Upper lobe of right lung (tissue), 1 donor: ENCODE measurements at places on chromosomes 12 and 14. TPM values are rescaled to one million over a fixed set of nuclear protein-coding genes. Genes with fewer than 3 reads are reported as not detected.

DNA sequence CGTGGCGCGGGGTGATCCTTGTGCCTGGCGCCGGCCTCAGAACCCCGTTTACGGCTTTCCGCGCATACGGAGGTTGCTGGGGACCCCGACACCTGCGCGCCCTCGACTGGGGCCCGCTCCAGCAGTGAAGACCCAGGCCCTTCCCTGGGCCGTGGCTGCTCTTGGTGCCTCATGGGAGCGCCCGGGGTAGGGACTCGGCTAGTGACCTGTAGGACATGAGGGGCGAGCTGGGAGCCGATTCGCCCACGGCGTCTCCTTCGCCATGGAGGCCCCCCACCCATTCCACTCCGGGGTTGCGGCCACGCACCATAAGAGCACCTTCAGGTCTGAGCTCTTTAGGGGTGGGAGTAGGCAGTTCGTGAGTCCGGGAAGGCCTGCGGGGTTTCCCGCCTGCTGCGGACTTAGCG, 14.2 kb upstream of the PAX9 start:
- DNase-seq = no peak

Gene TAS2R20
- 1.2 TPM for total RNA-seq

Gene C2CD5
- total RNA-seq = 38.0 TPM

DNA sequence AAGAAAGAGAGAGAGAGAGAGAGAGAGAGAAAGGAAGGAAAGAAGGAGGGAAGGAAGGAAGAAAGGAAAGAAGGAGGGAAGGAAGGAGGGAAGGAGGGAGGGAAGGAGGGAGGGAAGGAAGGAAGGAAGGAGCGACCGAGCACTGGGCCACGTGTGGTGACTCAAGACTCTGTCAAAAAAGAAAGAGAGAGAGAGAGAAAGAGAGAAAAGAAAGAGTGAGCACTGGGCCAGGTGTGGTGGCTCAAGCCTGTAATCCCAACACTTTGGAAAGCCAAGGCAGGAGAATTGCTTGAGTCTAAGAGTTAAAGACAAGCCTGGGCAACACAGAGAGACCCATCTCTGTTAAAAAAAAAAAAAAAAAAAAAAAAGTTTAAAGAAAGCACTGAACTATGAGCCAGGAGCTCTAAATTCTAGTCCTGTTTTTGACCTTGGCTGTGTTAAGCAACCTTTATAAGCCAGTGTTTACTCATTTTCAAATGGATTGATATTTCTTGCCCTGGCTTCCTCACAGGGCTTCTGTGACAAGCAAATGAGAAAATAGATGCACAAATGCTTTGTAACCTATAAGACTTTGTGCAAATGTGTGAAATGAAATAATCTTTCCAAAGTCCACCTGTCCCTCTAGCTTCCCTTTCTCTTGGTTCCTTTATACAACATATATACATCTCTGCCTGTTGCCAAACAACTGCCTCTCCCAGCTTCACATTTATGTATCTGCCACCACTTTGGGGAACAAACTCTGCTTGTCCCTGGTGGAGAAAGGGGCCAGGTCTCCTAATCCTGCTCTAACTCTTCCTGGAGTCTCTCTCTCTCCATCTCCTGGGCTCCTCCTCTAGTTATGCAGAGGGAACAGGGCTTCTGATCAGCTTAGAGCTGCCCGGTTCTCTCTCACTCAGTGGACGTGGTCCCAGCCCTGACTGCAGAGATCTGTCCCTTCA, 16.1 kb upstream of the PLEKHG6 start:
- no peak for DNase-seq

Gene FAR2
- total RNA-seq = 13.3 TPM

DNA sequence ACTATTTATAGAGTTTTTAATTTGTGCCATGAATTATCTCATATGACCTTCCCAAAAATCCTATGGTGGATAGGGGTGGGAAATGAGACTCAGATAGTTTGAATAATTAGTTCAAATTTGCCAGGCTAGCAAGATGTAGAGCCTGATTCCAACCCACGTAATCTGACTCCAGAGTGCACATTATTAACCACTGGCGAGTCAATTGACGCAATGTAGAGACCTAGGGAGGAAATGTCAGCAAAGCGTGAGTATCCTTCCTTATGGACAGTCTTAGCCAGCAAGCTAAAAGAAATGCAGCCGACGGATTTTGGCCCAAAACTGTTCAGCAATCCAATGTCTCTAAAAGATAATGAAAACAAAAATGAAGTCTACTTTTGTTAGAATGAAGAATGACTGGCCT, 193.3 kb upstream of the KRR1 start:
- no peak for DNase-seq

- no peak for DNase-seq
Measured at GRCh38 chr14:53581504-53581903, 375.1 kb downstream of the BMP4 start.

DNA sequence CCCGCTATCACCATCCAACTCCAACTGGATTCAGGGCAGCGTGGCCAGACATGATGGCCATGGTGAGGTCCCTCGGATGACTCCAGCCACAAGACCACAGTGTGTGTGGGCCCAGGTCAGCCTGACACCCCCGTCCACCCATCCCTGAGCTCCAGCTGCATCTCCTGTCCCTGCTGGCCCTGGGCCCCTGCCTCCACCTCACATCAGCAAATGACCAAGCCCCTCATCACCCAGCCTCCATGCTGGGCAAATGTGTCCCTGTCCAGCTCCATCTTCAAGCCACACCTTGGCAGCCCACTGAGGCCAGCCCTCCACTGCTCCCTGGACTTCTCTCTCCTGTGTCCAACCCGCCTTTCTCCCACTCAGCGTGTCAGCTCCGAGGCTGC, 3.2 kb downstream of the GPR132 start:
- no peak for DNase-seq

Gene CLEC9A
- 0.43 TPM for total RNA-seq

- DNase-seq = no peak
Measured at GRCh38 chr14:97854918-97855317, 1057.7 kb downstream of the VRK1 start.

- no peak for DNase-seq
Measured at GRCh38 chr14:66650491-66650911, 142.6 kb downstream of the GPHN start.

GRCh38 chr12:63821781-63822251, 22.7 kb upstream of the SRGAP1 start:
- no peak for DNase-seq

DNA sequence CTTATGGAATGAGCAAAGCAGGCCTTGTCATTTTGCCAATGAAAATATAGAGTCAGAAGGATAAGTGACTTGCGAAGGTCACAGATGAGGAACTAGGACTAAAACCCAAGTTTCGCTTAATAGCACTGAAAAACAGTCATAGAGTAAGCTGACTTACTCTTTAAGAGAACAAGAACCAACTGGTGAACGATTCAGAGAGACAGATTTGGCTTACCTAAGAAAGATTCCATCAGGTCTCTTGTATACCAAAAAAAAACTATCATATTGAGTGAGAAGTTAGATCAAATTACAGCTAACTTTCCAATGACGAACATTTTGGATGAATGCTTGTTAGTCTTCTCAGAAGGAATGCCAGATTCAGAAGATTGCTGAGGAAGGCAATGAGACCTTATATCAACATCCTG, 74.2 kb downstream of the ZFC3H1 start:
- DNase-seq = no peak

- DNase-seq = no peak
Measured at GRCh38 chr12:39835517-39836489, 216.2 kb upstream of the ABCD2 start.

Gene SLC25A47
- not detected for total RNA-seq

GRCh38 chr12:45289245-45290215, 73.6 kb downstream of the ANO6 start:
- no peak for DNase-seq

Gene MYF5
- not detected for total RNA-seq

- peak; percentile 81 for DNase-seq
Measured at GRCh38 chr12:113092607-113093408, 36.3 kb downstream of the DTX1 start.

- no peak for DNase-seq
Measured at GRCh38 chr14:92005019-92005418, 34.8 kb downstream of the TRIP11 start.

GRCh38 chr14:38623661-38624060, 367.8 kb upstream of the CLEC14A start:
- no peak for DNase-seq

DNA sequence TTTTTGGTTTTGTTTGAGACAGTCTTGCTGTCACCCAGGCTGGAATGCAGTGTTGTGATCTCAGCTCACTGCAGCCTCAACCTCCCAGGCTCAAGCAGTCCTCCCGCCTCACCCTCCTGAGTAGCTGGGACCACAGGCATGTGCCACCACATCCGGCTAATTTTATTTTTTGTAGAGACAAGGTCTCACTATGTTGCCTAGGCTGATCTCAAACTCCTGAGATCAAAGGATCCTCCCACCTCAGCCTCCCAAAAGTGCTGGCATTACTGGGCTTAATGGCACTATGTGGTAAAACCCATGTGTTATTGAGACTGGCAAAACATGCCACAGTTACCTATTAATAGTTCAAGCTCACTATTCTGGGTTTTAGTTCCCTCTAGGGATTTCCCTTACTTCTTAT, 51.2 kb upstream of the KCNH3 start:
- no peak for DNase-seq

GRCh38 chr14:104784218-104784568, 11.4 kb downstream of the AKT1 start:
- no peak for DNase-seq

Gene TMEM233
- total RNA-seq = 0.96 TPM

Gene C12orf60
- 0.17 TPM for total RNA-seq

DNA sequence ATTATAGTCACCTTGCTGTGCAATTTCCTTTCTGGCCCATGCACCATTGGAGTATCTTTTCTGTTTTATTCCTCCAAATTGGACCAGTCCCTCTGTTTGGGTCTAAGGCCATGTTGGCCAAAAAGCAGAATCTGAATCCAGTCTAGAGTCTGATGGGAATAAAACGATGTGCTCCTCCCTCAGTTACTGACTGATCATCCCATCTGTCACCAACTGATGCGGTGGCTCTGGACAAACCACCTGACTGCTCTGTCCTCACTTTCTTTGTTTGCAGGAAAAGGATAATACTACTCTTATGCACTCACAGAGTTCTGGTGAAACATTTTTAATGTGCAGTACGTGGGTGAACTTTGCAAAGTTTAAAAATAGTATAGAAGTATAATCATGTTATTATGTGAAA, 120.2 kb upstream of the HIF1A start:
- no peak for DNase-seq

Gene ARF3
- 146 TPM for total RNA-seq

Gene COCH
- 0.38 TPM for total RNA-seq

Gene RNASE4
- total RNA-seq = 42.5 TPM

GRCh38 chr12:56954057-56954957, 3.1 kb downstream of the RDH16 start:
- no peak for DNase-seq

Gene PROX2
- not detected for total RNA-seq

GRCh38 chr12:47017901-47018475, 61.4 kb upstream of the PCED1B start:
- DNase-seq = no peak

- no peak for DNase-seq
Measured at GRCh38 chr12:122851820-122852219, 16.6 kb downstream of the HIP1R start.

Gene CCDC177
- total RNA-seq = not detected

GRCh38 chr12:45409966-45410365, 194.1 kb downstream of the ANO6 start:
- no peak for DNase-seq

DNA sequence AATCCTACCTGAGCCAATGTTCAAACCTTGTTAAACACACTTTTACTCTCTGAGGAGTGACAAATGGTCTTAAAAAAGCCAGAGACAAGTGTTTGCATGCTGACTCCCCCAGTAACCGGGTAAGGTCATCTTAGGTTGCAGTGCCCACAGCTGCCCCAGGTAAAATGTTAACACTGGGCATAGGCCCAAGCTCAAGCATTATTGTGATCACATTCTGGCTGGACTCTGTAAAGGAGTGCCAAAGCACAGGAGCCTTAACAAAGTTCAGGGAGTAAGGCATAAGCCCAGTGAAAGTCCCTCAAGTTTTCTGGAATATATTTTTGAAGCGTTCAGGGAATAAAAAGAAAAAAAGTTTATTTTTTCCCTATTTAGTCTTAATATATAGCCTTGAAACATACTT, 8.6 kb downstream of the EDDM3A start:
- no peak for DNase-seq

Gene STYK1
- total RNA-seq = 0.93 TPM

GRCh38 chr12:87953256-87953860, 75.8 kb downstream of the C12orf50 start:
- DNase-seq = no peak

Gene NTS
- 0.32 TPM for total RNA-seq

DNA sequence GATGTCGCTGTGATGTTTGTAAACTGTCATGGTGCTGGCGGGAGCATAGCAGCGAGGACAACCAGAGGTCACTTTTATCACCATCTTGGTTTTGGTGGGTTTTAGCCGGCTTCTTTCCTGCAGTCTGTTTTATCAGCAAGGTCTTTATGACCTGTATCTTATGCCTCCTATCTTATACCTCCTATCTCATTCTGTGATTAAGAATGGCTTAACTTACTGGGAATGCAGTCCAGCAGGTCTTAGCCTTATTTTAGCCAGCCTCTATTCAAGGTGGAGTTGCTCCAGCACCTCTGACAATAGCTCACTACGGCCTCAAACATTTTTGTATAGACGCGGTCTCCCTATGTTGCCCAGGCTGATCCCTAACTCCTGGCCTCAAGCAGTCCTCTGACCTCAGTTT, 53.7 kb downstream of the B4GALNT3 start:
- no peak for DNase-seq

DNA sequence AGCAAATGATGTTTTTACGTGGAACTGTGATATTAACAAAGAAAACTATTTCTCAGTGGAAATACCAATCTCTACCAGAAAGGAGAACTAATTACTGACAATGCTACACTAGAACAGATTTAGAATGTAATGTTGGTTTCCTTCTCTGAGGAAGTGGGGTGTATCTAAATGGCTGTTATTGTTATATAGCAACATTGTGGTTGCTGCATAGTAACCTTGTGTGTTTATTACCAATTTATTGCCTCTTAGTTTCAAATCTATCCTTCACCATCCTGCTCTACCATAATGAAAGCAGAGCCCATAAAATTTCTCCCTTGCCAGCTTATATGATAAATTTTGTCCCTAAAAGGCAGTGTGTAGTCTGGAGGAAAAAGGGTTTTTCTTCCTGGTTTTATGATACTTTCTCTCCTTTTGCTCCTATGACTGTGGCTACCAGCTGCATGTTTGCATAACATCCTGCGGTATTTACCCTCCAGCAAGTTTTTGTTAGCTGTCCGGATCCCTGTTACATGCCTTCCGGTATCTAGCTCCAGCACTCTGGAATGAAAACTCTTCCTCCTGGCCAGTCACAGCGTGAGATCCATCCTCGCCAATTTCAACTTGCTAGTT, 5.7 kb upstream of the KLRK1 start:
- DNase-seq = no peak

Gene OR6C74
- not detected for total RNA-seq

DNA sequence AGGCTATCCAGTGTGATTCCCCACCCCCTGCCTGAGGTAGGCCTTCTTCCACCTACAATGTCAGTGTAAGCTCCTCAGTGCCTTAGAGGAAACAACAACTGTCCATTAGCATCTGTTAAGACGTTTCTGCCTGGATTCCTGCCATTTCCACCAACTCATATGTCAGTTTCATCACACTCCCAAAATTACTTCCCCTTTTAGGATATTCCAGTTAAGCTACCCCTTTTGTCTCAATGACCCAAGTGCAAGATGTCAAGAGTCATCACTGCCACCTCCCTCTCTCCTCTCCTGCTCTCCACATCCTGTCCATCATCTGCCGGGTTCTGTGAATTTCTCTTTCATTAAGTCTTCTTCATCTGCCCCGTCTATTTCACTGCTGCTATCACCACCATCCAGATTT, 189.4 kb downstream of the DPF3 start:
- no peak for DNase-seq

- no peak for DNase-seq
Measured at GRCh38 chr12:62657363-62657632, 190.7 kb downstream of the MON2 start.
